8988T (cell line): ENCODE measurements at places on chromosomes 3 and 15.

GRCh38 chr3:119831022-119831421 is 49.1 kb downstream of the NR1I2 start:
- DNase-seq: no peak

GRCh38 chr3:35670408-35670965 is 31.2 kb downstream of the ARPP21 start:
- no peak for DNase-seq

GRCh38 chr15:79798311-79798710 is 98.5 kb downstream of the MTHFS start:
- no peak for DNase-seq

GRCh38 chr15:76073554-76073953 is 13.8 kb downstream of the TMEM266 start:
- no peak for DNase-seq

GRCh38 chr15:52068004-52068615 is 44.5 kb downstream of the BCL2L10 start:
- DNase-seq: no peak

DNA sequence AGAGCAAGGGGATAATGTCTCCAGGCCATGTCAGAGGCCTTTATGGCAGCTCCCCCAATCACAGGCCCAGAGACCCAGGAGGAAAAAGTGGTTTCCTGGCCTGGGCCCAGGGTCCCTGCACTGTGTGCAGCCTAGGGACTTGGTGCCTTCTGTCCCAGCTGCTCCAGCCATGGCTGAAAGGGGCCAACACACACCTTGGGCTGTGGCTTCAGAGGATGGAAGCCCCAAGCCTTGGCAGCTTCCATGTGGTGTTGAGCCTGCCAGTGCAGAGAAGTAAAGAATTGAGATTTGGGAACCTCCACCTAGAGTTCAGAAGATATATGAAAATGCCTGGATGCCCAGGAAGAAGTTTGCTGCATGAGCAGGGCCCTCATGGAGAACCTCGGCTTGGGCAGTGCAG is 18.1 kb upstream of the TP63 start:
- no peak for DNase-seq

DNA sequence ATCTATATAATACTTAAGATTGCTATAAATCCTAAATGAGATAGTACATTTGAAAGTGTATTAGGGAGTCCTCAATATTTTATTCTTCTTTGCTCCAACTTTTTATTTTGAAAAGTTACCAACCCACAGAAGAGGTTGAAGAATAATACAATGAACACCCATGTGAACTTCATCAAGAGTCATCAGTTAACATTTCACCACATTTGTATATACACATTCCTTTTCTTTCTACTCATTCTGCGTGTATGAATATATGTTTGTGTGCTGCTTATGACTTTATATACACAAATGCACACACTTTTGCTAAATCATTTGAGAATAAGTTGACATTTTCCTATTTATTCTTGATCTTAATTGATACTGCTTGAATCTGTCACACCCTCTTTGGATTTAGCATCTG is 193.3 kb upstream of the CGNL1 start:
- DNase-seq: no peak

GRCh38 chr3:58012302-58012701 is 4.1 kb downstream of the FLNB start:
- no peak for DNase-seq

DNA sequence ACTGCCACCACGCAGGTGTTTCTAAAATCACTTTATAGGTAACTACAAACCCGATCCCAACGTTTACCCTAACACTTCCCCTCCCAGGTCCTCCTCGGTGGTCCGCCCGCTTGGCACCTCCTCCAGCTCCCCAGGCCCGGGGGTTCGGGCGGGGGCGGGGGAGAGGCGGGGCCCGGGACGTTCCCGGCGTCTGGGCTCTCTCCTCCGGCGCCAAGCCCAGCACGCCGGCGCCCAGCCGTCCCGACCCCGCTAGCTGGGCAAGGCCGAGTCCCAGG is 562 bp downstream of the CGGBP1 start:
- peak; percentile 23 for DNase-seq

DNA sequence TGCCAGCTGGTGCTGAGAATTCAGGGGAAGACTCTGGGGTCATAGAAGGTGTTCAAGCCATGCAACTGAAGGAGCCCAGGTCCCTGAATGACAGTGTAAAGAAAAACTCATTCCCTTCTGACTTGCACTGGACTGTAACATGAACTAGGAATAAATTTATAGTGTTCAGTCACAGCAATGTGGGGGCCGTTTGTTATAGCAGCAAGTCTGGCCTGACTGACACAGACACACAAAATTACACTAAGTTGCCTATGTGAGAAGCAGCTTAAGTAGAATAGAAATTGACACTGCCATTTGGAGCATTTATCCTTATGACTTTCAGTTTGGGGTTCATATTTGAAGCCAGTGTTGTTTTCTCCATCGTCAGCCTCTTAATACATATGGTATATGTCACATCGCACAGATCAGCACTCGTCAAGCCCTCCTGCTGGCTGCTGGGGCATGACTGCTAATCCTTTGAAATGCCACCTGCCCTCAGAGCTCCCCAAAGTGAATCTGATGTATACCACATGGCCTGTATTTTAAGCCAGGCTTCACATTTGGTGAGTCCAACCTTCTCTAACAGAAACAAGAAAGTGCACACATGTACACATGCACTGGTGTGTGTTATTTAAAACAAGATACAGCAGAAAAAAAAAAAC is 17.1 kb upstream of the HEG1 start:
- no peak for DNase-seq

DNA sequence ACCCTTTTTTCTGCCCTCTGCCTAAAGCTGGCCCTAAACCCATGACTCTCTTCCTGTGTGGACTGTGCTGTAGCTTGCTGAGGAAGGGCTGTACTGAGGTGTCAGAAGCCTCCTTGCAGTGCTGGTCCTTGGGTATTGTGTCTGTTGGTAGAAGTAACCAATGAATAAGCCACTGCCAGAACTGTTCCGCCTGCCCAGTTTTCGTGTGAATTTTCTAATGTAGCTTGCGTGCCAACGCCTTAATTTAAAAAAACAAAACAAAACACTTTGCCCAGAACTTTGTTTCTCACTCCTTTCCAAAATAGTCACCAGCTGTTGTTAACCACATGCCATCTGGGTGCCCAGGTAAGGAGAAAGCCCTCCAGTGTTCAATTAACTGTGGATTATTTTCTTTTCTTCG is 101.9 kb downstream of the KLHL25 start:
- no peak for DNase-seq

GRCh38 chr15:71050461-71050860 is 64.8 kb upstream of the THSD4 start:
- no peak for DNase-seq

GRCh38 chr3:21140785-21141184 is 610.2 kb downstream of the ZNF385D start:
- DNase-seq: no peak

GRCh38 chr15:41568350-41569017 is 9.5 kb downstream of the TYRO3 start:
- no peak for DNase-seq

DNA sequence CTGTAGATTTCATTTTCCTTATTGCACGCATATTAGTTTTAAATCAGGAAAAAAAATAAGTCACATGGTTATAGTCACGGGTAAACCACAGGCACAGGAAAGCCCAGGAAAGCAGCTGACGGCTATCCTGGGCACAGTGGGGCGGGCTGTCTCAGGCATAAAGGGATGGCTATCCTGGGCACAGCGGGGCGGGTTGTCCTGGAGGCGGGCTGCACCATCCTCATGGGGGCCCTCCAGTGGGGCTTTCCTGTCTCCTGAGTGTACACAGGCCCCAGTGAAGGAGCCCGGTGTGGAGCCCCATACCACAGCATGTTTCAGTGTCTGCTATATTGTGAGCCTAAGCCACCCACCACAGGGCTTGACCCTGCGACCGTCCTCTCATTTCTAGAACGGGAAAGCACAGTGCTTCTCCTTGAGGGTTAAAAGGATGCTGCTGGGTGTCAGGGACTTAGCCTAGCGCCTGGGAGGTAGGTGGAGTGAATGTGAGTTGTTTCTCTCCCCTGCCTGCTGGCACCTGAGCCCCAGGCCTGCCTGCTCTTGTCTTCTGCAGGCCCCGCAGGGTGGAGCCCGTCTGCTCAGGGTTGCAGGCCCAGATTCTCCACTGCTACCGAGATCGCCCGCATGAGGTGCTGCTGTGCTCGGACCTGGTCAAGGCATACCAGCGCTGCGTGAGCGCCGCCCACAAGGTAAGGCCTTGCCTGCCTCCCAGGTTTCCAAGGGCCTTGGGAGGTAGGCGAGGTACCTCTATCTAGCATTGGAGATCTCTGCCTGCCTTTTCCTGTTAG is 25.9 kb upstream of the PLXNA1 start:
- DNase-seq: no peak

DNA sequence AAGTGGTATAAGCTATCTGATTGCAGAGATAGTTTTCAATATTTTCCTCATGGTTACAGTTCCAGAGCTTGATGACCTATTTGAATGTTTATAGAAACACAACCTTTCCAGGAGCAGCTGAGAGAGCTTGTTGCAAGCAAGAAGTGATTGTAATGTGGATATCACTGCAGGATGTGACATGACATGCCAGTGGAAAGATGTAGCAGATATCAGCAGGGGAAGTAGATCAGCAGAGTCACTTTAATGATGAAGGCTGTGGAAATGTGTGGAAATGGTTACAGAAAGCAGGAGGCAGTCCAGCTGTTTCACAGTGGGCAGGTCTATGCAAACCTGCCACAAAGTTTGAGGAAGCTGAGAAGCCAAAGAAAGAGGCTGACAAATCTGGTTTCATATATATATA is 21.0 kb downstream of the TMEM158 start:
- no peak for DNase-seq

GRCh38 chr3:4766716-4767499 is 212.3 kb upstream of the BHLHE40 start:
- no peak for DNase-seq

DNA sequence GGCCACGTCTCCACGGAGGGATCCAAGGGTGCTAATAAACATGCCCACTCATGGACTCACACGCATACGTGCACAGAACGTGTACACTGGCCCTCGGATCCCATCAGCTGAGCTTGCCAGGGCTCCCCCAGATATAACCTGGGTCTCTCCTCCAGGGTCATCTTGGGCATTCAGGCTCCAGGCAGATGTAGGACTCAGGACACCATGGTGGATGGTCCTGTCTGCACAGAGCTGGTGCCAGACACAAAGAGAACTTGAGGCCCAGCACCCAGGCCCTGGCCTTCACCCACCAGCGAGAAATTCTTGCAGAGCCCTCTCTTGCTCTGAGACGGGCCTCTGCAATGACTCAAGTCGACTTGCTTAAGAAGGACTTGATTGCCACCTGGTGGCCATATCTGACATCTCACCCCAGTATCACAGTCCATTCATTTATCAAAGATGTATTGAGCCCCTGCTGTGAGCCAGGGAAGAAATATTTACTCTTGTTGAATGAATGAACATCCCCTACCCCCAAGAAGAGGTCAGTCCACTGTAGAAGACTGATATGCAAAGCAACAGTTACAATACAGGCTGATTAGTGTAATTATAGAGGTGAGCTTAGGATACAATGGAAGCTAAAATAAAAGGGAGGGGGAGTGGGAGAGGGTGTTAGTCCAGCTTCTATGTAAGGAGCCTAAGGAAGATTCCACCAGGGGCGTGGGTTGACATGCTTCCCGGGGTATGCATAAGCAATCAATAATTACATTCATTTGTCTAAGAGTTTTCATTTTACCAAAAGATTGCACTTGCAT is 34.2 kb upstream of the VPS8 start:
- peak; percentile 97 for DNase-seq

GRCh38 chr3:195421400-195421799 is 21.4 kb downstream of the ACAP2 start:
- no peak for DNase-seq

GRCh38 chr3:25442486-25442885 is 14.4 kb downstream of the RARB start:
- no peak for DNase-seq

- no peak for DNase-seq
Measured at GRCh38 chr3:98817547-98818041, 54.5 kb downstream of the ST3GAL6 start.

DNA sequence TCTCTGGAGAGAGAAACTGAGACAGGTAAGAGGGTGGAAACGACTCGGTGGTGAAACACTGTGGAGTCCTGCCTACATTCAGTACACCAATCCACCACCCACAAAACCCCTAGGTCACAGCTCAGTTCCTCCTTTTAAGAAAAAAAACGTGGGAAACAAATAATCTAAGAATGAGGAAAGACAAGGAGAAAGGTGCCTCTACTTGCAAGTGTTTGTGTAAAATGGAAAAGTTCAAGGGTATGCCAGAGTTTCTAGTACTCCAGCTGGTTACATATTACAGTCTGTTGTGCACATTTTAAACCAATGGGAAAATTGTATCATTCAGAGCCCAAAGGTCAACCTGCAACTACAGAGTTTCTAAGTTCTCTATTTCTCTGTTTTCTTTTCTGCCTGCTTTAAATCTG is 32.2 kb downstream of the HGD start:
- DNase-seq: no peak

DNA sequence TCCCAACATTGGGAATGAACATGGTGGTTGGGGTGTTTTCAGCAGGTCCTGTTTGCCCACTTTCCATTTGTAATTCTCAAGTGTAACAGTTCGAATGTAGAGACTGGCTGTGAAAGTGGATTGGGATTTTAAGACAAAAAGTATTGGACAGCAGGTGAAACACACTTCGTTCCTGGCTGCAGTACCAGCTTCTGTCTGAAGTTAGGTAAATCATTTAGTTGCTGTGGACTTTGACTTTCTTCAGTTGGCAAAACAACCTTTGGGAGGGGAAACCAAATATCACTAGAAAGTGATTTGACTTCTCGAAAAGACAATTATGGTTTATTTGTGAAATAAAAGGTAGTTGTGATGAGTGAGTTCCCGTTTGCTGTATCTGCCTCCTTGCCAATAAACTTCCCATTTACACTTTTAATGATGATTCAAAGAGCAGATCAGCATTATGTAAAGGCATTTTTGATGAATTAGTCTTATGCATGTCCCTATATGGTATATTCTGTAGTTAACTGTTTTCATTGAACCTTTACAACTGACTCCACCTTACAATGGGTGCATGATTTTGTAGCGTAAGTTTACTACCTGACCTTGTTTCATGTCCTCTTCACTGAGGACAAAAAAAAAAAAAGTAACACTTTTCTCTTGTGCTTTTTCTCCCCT is 34.0 kb downstream of the FNDC3B start:
- DNase-seq: no peak

GRCh38 chr3:108219336-108219735 is 2.9 kb downstream of the IFT57 start:
- no peak for DNase-seq
